NAMALWA (cell line): ENCODE measurements at places on chromosomes 2 and 18.

- peak; percentile 44 for DNase-seq
These were observed 12.7 kb downstream of the ANKRD44 start for GRCh38 chr2:197297772-197298318.

- DNase-seq, result no peak
These were observed 22.3 kb downstream of the IL1B start for GRCh38 chr2:112814278-112814677.

- DNase-seq, result no peak
These were observed 402.2 kb downstream of the CLIP4 start for GRCh38 chr2:29517413-29517812.

DNA sequence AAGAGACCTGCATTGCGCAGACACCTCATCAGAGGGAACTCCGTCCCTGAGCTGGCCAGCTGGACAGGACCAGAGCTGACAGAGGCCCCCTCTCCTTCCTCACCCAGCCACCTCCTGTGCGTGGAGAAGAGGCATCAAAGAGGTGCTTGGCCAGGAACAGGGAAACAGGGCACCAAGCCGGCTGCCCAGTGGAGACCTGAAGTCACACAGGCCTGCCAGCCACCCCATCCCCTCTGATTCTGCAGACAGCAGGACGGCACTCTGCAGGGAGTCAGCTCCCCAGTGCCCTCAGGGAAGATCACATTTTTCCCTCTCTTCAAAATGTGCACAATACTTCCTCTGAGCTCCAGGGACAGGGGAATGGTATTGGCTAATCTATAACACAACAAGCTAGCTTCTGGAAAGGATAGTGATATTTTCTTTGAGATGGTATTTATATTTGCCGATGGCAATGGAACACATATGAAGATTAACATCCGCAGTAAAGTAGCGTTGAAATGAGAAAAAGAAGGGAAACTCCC, 30.5 kb downstream of the SLC1A4 start:
- no peak for DNase-seq

GRCh38 chr2:182954789-182955188, 83.5 kb downstream of the NCKAP1 start:
- no peak for DNase-seq

- DNase-seq, result no peak
These were observed 3.5 kb upstream of the APOB start for GRCh38 chr2:21047141-21048009.

DNA sequence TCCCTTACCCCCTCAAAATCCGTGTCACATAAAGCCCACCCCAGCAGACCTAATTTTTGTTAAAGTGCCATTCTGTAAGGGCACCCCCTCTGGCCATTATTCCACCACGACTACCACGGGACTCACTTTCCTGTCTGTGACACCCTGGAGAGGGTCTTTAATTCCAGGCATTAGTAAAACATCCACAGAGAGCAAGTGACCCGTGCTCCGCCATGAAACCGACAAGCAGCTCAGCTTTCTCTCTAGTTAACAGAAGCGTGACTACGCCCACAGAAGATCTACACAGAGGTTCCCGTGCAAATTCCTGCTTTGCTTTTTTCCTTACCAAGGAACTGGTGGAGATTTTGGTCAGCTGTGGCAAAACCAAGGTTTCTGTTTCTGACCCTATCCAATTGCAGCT, 4.4 kb downstream of the SIGLEC15 start:
- no peak for DNase-seq
